ENCODE measurements at places on chromosomes 6 and 20. TPM values are rescaled to one million over a fixed set of nuclear protein-coding genes. Genes with fewer than 3 reads are reported as not detected.

The APOBEC2 gene
- total RNA-seq, result not detected

The SPATA25 gene
- total RNA-seq, result 0.25 TPM

The KCNK5 gene
- 0.25 TPM for total RNA-seq

The GLP1R gene
- under 0.01 TPM for total RNA-seq

The BTBD3 gene
- 25.6 TPM for total RNA-seq

The METTL24 gene
- total RNA-seq, result 0.98 TPM

The KIF25 gene
- 0.25 TPM for total RNA-seq

The B3GALT4 gene
- 4.2 TPM for total RNA-seq

The C6orf15 gene
- not detected for total RNA-seq

The TMEM244 gene
- total RNA-seq, result 1.2 TPM

The RIPK1 gene
- total RNA-seq, result 8.4 TPM

The FRK gene
- total RNA-seq, result 0.49 TPM

The RBPJL gene
- total RNA-seq, result not detected

The MRPL2 gene
- total RNA-seq, result 8.4 TPM

The SYNGAP1 gene
- total RNA-seq, result 36.4 TPM

The SPACA1 gene
- total RNA-seq, result not detected

The ZSCAN16 gene
- total RNA-seq, result 6.9 TPM

The ANGPT4 gene
- total RNA-seq, result not detected

The LY86 gene
- 2.0 TPM for total RNA-seq

The SLC22A7 gene
- 0.25 TPM for total RNA-seq

The HSPA1L gene
- 3.7 TPM for total RNA-seq

The TP53RK gene
- 41.8 TPM for total RNA-seq

The CNKSR3 gene
- total RNA-seq, result 2.2 TPM

The ARFGEF3 gene
- total RNA-seq, result 45.2 TPM

The OPRM1 gene
- total RNA-seq, result 0.98 TPM

The SLC17A5 gene
- total RNA-seq, result 17.0 TPM

The PSMB9 gene
- 0.74 TPM for total RNA-seq

The LY6G5C gene
- 1.2 TPM for total RNA-seq

The RALY gene
- total RNA-seq, result 61.0 TPM

The CPNE5 gene
- total RNA-seq, result 12.3 TPM

The BHLHE23 gene
- total RNA-seq, result 0.25 TPM

Data from temporal lobe (tissue), 4 donors.